ENCODE measurements at places on chromosomes 2 and 18.

GRCh38 chr2:140496714-140497113 is 1634.1 kb downstream of the LRP1B start:
- H3K4me3 ChIP-seq: no peak overlapping the region
- H3K27me3 ChIP-seq: no peaks in the 10 kb centered on the region
- H3K4me1 ChIP-seq: no peaks in the 10 kb centered on the region
- H3K27ac ChIP-seq: no peak overlapping the region

GRCh38 chr2:1115843-1116539 is 165.3 kb downstream of the SNTG2 start:
- no peaks in the 10 kb centered on the region for H3K4me1 ChIP-seq
- H3K4me3 ChIP-seq: no peak overlapping the region
- H3K36me3 ChIP-seq: peaks cover 32% of the 10 kb centered on the region
- no peak for DNase-seq
- H3K27me3 ChIP-seq: no peaks in the 10 kb centered on the region
- no peak overlapping the region for H3K27ac ChIP-seq

GRCh38 chr2:59182249-59182648 is 941.1 kb upstream of the FANCL start:
- H3K36me3 ChIP-seq: no peaks in the 10 kb centered on the region
- no peak overlapping the region for H3K27ac ChIP-seq
- no peaks in the 10 kb centered on the region for H3K4me1 ChIP-seq
- H3K4me3 ChIP-seq: no peak overlapping the region

DNA sequence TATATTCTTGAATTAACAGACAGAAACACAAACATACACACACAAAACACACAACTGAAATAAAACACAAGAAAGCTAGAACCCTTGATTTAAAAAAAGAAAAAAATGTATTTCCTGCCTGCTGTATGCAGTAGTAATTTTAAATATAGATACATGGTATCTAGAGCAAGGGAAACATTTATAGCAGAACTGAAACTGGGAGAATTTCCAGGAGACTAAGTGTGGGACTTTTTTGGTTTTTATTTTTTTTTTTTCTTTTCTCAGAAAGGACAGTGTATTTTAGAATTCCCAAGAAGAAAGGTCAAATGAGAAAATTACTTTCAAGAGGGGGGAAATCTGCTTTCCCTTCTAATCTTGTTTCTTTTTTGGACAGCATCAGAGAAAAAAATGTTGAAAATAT is 558.9 kb upstream of the PKDCC start:
- H3K4me1 ChIP-seq: no peaks in the 10 kb centered on the region
- no peak for DNase-seq
- H3K36me3 ChIP-seq: no peaks in the 10 kb centered on the region
- no peaks in the 10 kb centered on the region for H3K27me3 ChIP-seq
- H3K27ac ChIP-seq: no peak overlapping the region

DNA sequence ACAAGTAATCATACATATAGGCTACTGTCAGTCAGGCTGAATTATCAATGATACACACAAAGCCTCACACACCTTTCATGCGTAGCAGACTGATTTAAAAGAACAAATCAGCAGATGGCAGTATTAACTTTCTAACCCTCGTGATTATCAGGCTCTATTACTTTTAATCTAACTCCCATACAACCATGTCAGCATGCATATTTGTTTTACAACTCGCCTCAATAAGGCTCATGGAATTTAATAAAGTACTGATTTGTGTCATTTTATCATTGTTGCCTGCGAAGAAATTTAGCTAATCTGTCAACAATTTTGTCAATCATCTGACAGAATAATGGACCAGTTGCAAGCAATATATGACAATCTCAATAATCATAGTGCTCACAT is 82.8 kb downstream of the SLC25A12 start:
- no peaks in the 10 kb centered on the region for H3K4me1 ChIP-seq
- no peak for DNase-seq
- no peak overlapping the region for H3K27ac ChIP-seq
- no peaks in the 10 kb centered on the region for H3K27me3 ChIP-seq
- H3K36me3 ChIP-seq: no peaks in the 10 kb centered on the region
- H3K4me3 ChIP-seq: no peak overlapping the region

- no peak overlapping the region for H3K4me3 ChIP-seq
- H3K36me3 ChIP-seq: no peaks in the 10 kb centered on the region
- no peaks in the 10 kb centered on the region for H3K4me1 ChIP-seq
Observed at GRCh38 chr18:35096677-35097011, 55.4 kb downstream of the MAPRE2 start.

DNA sequence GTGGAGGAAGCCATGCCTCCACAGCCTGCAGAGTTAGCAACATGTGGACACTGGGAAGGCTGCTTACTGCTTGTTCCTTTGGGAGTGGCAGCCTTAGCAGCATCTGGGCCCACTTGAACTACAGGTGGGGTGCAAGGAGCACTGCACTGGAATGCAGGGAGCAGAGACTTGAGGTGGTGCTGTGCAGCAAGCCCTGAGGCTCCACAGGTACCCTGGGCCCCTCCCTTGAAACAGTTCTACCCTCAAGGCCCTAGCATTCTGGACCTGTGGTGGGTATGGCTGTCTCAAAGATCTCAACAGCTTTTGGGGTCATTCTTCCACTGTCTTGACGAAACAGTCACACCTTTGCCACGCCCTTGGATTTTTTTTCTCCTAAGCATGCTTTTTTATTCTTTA is 13.5 kb downstream of the UBR3 start:
- H3K27me3 ChIP-seq: no peaks in the 10 kb centered on the region
- no peak for DNase-seq
- H3K36me3 ChIP-seq: no peaks in the 10 kb centered on the region
- no peak overlapping the region for H3K27ac ChIP-seq
- no peaks in the 10 kb centered on the region for H3K4me1 ChIP-seq
- no peak overlapping the region for H3K4me3 ChIP-seq

- H3K36me3 ChIP-seq: no peaks in the 10 kb centered on the region
- DNase-seq: no peak
- H3K4me1 ChIP-seq: no peaks in the 10 kb centered on the region
- H3K27me3 ChIP-seq: no peaks in the 10 kb centered on the region
Observed at GRCh38 chr2:28726177-28726576, 25.5 kb upstream of the PPP1CB start.

DNA sequence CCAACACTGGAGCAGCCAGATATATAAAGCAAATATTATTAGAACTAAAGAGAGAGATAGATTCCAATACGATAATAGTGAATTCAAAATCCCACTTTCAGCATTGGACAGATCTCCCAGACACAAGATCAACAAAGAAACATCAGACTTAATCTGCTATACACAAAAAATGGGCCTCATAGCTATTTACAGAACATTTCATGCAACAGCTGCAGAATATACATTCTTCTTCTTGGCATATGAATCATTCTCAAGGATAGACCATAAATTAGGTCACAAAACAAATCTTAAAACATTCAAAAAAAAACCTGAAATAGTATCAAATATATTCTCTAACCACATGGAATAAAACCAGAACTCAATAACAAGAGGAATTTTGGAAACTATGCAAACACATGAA is 23.8 kb upstream of the BAZ2B start:
- H3K4me1 ChIP-seq: no peaks in the 10 kb centered on the region
- H3K27me3 ChIP-seq: no peaks in the 10 kb centered on the region
- H3K4me3 ChIP-seq: no peak overlapping the region
- H3K27ac ChIP-seq: no peak overlapping the region
- peaks cover 2% of the 10 kb centered on the region for H3K36me3 ChIP-seq

- H3K4me3 ChIP-seq: no peak overlapping the region
- no peak for DNase-seq
- H3K27ac ChIP-seq: no peak overlapping the region
- no peaks in the 10 kb centered on the region for H3K4me1 ChIP-seq
- H3K27me3 ChIP-seq: no peaks in the 10 kb centered on the region
Observed at GRCh38 chr18:8561123-8561910, 47.9 kb upstream of the RAB12 start.

DNA sequence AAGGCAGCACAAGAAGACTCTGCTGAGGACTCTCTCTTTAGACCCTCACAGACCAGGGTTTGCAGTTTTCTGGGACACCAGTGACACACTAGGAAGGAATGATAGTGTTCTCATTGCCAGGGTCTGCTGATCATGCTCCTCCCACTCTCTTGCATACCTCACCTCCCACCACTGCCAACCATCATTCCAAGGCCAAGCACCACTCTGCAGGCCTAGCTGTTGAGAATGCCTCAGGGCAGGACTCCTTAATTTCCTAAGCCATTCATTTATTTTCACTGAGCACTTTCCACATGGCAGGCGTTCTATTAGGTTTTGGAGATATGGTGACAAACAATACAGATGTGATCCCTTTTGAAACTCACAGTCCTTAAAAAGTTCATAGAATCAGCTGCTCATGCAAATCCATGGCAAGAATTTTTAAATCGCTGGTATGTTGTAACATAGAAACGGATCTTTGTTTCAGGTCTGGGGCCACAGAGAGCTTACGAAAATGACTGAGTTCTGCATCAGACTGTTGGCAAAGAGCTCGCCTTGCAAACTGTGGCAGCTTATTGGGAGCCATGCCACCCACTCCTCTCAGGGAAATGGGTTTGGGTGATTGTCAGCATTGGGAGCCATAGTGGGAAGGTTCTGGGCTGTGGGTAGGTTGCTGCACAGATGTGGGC is 78.5 kb downstream of the XDH start:
- no peak overlapping the region for H3K4me3 ChIP-seq
- H3K36me3 ChIP-seq: no peaks in the 10 kb centered on the region
- H3K4me1 ChIP-seq: peaks cover 6% of the 10 kb centered on the region
- no peak overlapping the region for H3K27ac ChIP-seq
- DNase-seq: peak; percentile 26

DNA sequence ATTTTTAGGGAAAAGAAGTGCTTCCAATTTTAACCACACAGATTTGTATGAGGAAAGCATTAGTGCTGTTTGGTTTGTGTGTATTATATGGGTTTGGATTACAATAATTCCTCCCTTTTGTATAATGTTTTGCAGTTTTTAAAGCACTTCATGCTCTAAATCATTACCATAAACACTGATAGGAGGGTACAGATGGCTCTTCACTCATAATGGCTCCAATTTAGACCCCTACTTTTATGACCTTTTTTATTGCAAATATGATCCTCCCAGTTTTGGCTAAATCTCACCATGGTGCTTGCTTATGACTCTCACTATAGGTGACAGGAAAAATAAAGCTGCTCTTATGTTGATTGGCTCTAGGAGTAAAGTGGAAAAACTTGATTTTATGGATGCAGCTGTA is 23.8 kb upstream of the TMEM17 start:
- H3K4me3 ChIP-seq: no peak overlapping the region
- no peak for DNase-seq
- no peaks in the 10 kb centered on the region for H3K36me3 ChIP-seq
- 0 out of 2 replicates have a peak, but pooled peaks cover 2% of the 10 kb centered on the region for H3K4me1 ChIP-seq
- no peaks in the 10 kb centered on the region for H3K27me3 ChIP-seq
- no peak overlapping the region for H3K27ac ChIP-seq

GRCh38 chr2:8494151-8494550 is 187.7 kb upstream of the ID2 start:
- DNase-seq: no peak
- no peak overlapping the region for H3K27ac ChIP-seq
- H3K4me3 ChIP-seq: no peak overlapping the region
- H3K4me1 ChIP-seq: no peaks in the 10 kb centered on the region
- H3K27me3 ChIP-seq: no peaks in the 10 kb centered on the region

DNA sequence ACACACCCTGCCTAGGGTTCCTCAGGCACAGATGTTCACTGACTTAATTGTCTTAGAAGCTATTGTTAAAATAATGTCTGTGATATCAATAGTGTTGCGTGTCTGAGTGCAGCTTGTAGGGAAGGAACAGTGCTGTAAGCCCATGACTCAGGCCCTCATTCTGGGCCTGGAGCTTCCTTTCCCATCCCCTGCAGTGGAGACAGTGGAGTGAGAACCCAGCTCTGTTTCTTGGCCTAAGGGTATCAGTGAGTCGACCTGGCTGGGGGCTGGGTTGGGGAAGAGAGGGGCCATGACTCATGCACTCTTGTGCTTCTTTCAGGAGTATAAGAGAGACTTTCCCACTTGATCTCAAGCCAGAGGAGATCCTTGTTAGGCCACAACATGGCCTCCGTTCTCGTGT is 106.8 kb downstream of the HRH4 start:
- no peaks in the 10 kb centered on the region for H3K36me3 ChIP-seq
- no peak overlapping the region for H3K27ac ChIP-seq
- no peaks in the 10 kb centered on the region for H3K4me1 ChIP-seq
- no peak overlapping the region for H3K4me3 ChIP-seq

- no peaks in the 10 kb centered on the region for H3K4me1 ChIP-seq
- no peak for DNase-seq
- no peak overlapping the region for H3K27ac ChIP-seq
- H3K36me3 ChIP-seq: no peaks in the 10 kb centered on the region
- H3K4me3 ChIP-seq: no peak overlapping the region
- no peaks in the 10 kb centered on the region for H3K27me3 ChIP-seq
Observed at GRCh38 chr2:241935314-241935713, 65.8 kb downstream of the RTP5 start.

GRCh38 chr2:2010251-2010650 is 265.9 kb upstream of the PXDN start:
- no peaks in the 10 kb centered on the region for H3K36me3 ChIP-seq
- H3K27me3 ChIP-seq: no peaks in the 10 kb centered on the region
- H3K27ac ChIP-seq: no peak overlapping the region
- DNase-seq: no peak
- peaks cover 22% of the 10 kb centered on the region for H3K4me1 ChIP-seq

DNA sequence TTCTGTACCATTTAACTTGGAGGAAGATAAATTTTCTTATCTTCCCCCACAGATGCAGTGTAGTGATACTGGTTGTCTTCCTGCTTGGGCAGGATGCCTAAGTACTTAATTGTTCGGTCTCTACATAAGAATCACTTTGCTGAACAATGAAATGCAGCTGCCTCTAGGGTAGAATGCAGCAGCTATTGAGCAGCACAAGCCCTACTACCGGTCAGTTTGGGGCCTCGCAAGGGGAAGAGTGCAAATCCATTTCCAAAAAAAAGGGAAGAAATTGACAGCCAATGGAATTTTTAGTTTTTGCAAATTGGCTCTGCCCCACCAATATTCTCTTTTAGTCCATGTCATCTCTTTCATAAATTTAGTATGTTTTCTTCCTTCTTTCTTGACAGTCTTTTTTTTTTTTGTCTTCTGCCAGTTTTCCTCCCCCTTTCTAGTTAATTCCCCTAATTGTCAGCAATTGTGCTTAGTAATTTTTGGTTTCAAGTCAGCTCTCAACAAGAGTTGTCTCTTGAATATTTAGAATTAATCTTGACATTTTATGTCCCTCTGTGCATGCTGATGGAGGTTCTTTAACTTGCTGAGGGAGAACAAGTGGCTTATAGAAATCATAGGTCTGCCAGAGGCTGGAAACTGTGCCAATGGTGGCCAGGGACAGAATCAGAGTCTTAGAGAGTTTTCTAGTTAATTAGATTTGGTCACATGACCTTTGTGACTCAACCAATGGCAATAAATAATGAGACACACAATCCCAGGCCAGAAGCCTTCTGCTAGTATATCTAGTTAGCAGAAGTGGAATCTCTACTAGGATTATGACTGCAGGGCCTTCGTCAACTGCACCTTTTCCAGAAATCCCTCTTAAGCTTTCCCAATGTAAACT is 270.0 kb downstream of the CTNNA2 start:
- no peak overlapping the region for H3K4me3 ChIP-seq
- H3K27me3 ChIP-seq: no peaks in the 10 kb centered on the region
- H3K36me3 ChIP-seq: no peaks in the 10 kb centered on the region
- peak; percentile 48 for DNase-seq
- peaks cover 4% of the 10 kb centered on the region for H3K4me1 ChIP-seq
- H3K27ac ChIP-seq: peak overlapping the region; percentile 61

Data from H1 (cell line).